ENCODE measurements at places on chromosomes 12 and 14. TPM values are rescaled to one million over a fixed set of nuclear protein-coding genes. Genes with fewer than 3 reads are reported as not detected.

Gene ETFBKMT
- total RNA-seq = 0.52 TPM

GRCh38 chr12:54412786-54413185 lies 6.3 kb downstream of the ITGA5 start:
- peak; percentile 81 for DNase-seq

- DNase-seq = peak; percentile 64
Measured at GRCh38 chr12:116916714-116917114, 6.0 kb downstream of the FBXW8 start.

- no peak for DNase-seq
Measured at GRCh38 chr14:30884901-30885300, 10.5 kb downstream of the COCH start.

Gene PRR4
- 0.62 TPM for total RNA-seq

DNA sequence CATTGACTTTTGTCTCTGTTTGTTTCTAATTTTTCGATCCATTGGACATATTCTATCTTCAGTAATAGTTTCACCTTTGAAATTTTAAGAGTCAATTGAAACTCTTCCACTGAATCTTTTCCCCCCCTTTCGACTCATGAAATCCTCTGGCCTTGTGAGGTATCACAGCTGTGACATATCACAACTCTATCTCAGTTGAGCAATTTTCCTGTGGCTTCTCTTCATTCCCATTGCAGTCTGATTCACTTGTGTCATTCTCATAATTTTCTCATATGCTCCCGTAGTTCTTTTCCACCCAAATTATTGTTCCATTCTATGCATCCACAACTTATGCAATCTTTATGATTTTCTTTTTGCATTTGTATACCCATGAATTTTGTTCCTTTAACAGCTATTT lies 261.6 kb downstream of the DACT1 start:
- no peak for DNase-seq

Gene GPR65
- total RNA-seq = 8.1 TPM

GRCh38 chr12:116087399-116087798 lies 190.1 kb downstream of the MED13L start:
- DNase-seq = no peak

DNA sequence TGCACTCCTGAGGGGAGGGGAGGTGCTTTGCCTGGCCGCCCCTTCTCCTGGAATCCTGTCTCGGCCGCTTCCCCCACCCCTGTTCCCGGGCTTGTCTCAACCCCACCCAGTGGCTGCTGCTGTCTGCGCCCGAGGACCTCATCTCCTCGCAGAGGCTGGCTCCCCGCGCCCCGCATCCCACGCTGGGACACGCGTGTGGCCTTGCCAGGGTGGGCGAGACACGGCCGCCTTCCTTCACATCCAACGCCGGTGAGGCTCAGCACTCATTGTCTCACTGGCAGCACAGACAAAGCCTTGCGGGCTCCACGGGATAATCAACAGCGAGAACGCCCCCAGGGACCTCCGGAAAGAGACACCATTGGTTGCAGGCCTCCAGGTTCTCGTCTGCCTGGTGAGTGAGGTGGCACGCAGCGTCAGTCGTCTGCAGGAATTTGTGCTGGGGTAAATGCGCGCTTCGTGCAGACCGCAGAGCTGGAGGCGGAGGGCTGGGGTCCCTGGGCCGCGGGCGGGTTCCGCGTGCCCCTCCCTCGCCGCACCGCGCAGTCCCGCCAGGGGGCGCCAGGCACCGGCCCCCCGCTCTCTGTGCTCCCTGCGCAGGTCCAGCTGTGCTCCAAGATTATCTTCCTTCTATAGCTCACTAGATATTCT lies 26.8 kb downstream of the CCDC177 start:
- peak; percentile 74 for DNase-seq

GRCh38 chr14:71773898-71774481 lies 158.2 kb upstream of the RGS6 start:
- no peak for DNase-seq

Gene DLK1
- total RNA-seq = not detected

- DNase-seq = no peak
Measured at GRCh38 chr12:1471224-1471623, 123.2 kb downstream of the FBXL14 start.

DNA sequence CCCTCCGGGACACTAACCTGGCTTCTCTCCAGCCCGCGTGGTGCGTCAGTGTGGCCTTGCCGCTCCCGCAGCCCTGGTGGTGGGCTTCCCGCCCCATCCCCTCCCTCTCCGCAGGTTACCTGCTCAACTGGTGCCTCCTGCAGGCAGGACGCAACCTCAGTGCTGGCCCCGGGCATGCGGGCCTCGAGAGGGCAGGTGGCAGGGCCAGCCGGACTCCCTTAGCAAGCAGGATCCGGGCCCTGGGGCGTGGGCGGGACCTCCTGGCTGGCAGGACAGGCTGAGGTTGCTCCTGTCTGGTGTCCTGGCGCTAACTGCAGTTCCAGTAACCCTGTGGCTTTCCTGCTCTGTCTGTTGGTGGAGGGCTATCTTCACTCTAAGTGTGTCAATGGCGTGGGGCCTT lies 8.6 kb upstream of the ADSS1 start:
- no peak for DNase-seq

Gene CLEC2A
- total RNA-seq = not detected

Gene ATP5F1B
- 771 TPM for total RNA-seq

DNA sequence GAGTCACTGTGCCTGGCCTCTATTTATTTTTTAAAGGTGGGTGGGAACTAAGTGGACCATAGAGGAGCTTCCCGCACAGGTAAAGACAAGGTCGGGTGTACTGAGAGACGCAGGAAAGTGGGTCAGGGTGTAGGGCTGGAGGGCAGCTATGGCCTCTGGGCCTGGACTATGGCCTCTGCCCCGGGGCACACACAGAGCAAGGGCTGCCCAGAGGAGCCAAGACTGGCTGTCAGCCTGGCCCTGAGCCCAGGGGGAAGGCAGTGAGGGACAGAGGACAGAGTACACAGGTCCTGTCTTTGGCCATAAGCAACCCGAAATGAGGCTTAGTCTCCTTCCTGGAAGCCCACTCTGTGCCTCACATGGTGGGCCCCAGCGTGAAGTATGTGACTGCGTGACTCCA lies 102.1 kb upstream of the PRB2 start:
- no peak for DNase-seq

Gene BCL2L2
- 5.6 TPM for total RNA-seq

GRCh38 chr14:61385002-61385685 lies 63.8 kb downstream of the PRKCH start:
- DNase-seq = peak; percentile 89

DNA sequence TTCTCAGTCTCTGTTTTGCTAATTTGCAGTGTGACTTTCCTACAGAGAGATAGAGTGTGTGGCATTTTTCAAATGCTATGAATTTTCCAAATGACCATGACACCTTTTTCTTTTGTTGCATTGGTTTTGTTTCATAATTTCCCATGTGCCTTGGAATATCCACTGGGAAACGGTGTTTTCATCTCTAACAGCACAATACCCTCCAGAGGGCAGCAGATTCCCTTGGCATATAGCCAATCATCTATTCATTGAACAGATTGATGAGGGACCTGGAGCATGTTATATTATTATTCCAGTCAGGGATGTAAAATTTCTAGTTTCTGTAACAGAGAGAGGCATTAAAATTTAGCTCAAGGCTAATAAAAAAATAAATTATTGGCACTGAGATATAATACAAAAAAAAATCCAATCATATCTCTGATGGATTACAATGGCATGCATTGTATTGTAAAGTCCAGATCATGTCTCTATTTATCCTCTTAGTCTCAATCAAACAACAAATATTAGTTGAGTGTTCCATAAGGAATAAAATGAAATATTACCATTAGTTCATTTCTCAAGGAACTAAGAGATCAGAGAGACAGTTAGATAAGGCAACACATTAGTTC lies 29.6 kb upstream of the NTN4 start:
- DNase-seq = no peak

- DNase-seq = no peak
Measured at GRCh38 chr12:98478606-98479005, 36.8 kb upstream of the TMPO start.

Gene RIPK3
- total RNA-seq = 12.0 TPM

GRCh38 chr14:91218014-91218413 lies 26.5 kb downstream of the GPR68 start:
- DNase-seq = no peak

GRCh38 chr12:51324953-51325352 lies 979 bp upstream of the BIN2 start:
- no peak for DNase-seq

DNA sequence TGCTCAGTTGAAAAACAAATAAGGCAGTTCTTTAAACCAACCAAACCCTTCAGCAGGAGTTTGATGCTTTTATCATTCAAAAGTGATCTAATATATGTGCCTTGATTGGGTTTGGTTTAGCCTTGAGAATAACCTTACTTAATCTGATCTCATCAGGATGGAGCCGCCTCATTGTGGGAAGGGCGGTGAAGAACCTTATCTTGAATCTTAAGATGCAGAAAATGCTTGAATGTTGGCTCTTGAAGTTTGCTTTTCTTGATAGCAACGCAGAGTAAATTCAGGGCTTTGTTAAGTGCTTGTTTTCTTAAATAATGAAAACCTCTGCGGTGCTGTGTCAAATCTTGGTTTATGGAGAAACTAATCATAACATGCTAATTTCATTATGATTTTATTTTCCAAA lies 138.2 kb downstream of the MON2 start:
- DNase-seq = peak; percentile 61

GRCh38 chr12:45974171-45974719 lies 16.1 kb downstream of the SCAF11 start:
- DNase-seq = no peak

GRCh38 chr14:68177728-68178127 lies 358.1 kb downstream of the RAD51B start:
- DNase-seq = no peak

Gene TSPAN8
- total RNA-seq = not detected

DNA sequence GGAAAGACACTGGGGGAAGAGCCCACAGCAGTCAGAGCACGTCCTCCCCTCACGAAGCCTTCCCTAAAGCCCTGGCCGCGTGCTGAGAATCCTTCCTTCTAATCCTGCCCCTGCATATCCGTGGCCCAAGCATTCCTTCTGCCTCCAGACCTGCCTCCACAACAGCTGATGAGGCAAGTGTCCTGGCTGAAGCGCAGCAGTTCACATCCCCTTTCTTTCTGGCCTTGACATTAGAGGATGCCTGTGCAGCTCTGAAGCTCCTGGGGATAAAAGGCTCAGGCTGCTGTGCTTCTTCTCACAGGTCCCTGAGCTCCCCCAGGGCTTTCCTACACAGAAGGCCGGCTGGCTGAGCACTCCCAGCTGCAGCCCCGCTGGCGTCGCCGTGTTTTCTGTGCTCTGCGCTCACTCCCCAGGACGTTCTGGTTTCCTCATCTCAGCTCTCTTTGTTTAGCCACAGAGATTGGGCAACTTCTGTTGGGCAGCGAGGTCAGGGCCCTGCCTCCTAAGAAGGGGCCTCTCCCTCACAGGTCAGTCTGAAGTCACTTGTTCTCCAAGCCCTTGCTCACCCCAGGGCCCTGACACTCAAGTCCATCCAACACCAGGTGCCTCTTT lies 45.8 kb downstream of the NINJ2 start:
- no peak for DNase-seq

- no peak for DNase-seq
Measured at GRCh38 chr14:79044894-79045624, 874.9 kb downstream of the NRXN3 start.

DNA sequence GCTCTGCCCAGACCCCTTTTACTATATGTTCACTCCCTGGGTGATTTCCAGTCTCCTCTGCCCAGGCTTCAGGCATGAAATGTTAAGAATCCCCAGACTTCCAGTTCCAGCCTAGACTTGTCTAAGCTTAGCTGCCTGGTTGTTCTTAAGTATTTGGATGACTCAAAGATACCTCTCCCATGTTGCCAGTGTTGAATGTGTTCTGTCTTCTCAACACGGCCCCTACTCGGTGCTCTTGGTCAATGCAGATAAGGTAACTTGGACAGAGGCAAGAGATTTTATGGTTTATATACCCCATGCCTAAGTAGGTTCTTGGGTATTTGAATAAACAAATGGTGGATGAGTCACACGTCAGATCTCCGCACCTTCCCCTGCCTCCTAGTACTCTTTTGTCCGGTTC lies 13.6 kb downstream of the PIWIL1 start:
- DNase-seq = no peak

Gene PPFIA2
- total RNA-seq = not detected

Gene AICDA
- total RNA-seq = not detected

Gene OTX2
- total RNA-seq = not detected

- no peak for DNase-seq
Measured at GRCh38 chr12:14913381-14913781, 25.0 kb downstream of the ERP27 start.

All from activated CD4-positive, alpha-beta T cell treated with anti-CD3 and anti-CD28 coated beads, Interleukin-2, amount 10 ng/mL, durations not matched to agents 24 days and 14 days (primary cell).